Stimulated activated CD4-positive, alpha-beta T cell treated with anti-CD3 and anti-CD28 coated beads, TNF-alpha, amount 100 ng/mL, for 48 hours (primary cell): ENCODE measurements at places on chromosomes 3 and 15.

DNA sequence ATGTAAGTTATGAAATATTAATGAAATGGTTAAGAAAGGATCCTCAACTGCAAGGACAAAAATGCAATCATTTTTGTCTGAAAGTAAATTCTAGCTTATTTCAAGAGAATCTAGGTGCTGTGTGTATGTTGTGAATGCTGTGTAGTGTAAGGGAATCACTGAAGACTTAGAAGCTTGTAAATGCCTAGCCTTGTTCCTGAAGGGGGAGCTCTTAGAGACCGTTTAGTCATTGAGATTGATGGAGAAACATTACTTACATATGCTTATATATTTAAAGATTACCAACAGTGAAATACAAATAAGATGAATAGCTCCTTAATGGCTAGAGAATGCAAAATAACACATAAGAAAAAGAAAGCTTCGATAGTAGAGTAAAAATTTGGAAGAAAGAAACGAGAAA, 67.9 kb downstream of the CNTN4 start:
- DNase-seq = no peak

DNA sequence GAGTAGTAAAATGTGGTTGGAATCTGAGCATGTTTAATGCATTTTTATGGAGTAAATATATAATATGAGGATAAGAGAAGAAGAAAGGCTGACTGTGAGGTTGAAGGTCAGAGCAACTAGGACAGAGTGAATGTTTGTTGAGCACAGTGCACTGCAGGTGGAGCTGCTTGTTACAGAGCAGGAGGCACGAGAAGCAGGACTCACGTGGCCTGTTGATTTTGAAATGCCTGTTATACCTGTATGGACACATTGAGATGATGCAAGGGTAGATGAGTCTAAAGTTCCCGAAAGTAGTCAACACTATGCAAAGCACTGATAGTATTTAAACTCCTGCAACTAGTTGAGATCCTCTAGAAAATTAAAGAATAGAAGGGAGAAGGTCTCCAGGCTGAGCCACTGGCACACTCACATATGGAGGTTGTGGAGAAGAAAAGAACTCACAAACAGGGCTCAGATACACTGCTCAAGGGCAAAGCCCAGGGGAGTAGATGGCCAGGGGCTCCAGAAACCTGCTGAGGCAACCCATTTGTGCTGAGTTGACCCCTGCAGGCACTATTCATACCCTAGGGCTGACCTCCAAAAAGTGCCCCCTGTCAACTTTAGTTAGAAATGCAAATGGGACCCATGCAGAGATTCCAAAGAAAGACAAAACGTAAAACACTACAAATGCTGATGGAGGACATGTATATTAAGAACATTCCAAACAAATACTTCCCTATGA, 541.5 kb downstream of the GABRG3 start:
- DNase-seq = no peak

DNA sequence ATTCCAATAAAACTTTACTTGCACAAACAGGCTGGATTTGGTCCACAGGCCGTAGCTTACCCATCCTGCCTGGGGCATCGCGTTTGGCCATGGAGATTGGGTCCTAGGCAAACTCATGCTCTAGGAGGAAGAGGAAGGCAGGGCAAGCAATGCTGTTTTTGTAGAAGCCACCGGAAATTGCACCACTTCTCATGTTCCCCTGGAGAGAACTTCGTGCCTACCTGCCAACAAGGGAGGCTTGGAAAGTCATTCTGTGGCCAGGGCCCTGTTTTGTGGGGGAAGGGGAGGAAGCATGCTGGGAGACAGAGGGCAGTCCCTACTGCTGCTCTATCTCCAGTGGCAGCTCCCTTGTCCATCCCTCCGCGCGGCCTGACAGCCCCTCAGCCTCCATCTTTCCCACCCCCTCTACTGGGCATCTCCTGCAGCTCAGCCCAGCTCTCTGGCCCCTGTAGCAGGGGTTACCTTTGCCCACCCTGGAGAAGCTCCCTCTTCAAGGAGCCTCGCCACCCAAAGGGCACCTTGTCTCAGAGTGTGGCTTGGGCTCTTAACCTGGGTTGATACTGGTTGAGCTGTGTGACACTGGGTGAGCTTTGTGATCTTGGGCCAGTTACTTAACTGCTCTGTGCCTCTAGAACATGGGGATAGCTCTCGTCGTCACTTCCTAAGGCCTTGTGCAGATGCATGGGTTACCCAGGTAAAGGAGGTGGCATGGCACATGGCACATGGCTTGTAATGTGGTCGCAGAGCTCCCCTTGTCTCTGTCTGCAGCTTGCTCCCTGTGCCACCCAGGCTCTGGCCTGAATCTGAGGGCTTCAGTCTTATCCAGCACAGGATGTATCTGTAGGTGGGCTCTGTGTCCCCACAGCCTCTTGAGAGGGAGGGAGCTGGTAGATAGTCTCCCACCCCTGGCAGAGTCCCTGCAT, 6.1 kb downstream of the ABTB1 start:
- no peak for DNase-seq

- DNase-seq = no peak
These were observed 27.3 kb downstream of the MOBP start for GRCh38 chr3:39494781-39495180.

- DNase-seq = no peak
These were observed 46.2 kb downstream of the NRG4 start for GRCh38 chr15:75966073-75966472.
